DMS53 (cell line): ENCODE measurements at places on chromosomes 6 and 20.

DNA sequence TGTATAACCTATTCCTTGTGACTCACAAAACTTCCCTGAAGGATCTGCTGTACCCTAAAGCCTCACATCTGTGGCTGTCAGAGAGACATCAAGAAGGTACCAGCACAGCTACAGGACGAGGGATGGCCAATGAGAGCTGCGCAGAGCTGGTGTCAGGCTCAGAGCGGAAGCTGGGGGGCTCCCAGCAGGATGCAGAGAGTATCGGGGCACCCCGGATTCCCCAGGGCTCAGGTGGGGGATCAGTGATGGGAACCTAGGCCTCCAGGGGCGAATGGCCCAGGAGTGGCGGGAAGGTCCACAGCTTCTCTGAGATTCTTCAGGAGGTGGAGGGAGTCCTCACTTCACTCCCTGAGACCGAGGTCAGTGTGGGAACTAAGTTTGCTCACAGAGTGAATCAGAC is 30.9 kb upstream of the SMOC2 start:
- DNase-seq: no peak

DNA sequence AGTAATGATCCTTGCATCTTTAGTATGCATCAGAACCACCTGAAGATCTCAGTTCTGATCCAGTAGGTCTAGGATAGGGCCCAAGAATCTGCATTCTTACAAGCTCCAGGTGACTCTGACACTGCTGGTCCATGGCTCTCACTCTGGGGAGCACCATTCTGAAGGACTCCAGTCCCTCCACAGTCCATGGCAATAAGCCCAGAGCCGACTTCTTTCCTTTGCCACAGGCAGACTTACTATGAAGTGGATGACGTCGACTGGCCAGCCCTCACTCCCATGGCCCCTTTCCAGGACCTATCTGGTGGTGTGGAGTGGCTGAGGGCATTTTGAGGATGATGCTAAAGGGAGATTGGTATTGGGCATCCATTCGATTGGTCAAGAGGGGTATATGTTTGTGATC is 21.8 kb upstream of the LY86 start:
- no peak for DNase-seq

DNA sequence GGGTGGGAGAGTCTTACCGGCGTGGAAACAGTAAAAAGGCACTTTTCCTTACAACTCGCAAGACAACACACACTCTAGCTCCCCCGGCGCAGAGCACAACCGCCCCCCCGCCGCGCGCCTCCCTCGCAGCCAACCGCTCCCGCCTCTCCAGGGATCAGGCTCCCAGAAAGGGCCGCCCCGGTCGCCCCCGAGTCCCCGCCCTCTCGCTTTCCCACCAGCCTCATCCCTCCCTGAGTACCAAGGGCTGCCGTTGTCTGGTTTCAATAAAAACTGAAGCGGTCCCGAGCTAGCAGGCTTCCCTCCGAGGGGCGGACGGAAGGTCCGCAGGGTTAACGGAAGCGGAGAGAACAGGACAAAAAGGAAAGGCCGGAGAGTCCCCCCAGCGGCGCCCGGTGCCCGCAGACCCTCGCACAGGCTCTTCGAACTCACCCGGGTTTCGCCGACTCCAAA is 804 bp downstream of the ELOVL5 start:
- DNase-seq: peak; percentile 80

DNA sequence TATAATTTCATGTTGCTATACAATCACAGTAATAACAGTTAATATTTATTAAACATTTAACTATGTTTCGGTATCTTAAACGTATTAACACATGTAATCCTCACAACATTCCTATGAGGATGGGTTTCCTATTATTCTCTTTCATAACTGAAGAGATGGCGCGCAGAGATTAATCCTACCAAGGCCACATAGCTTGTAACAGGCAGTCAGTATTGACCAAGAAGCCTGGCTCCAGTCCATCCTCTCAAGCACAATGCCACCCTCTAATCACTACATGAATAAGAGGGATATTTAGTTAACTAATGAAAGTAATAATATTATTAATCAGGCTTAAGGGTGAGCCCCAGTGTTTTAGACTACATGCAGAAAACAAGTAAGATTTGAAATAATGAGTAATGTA is 149.7 kb upstream of the SIM1 start:
- DNase-seq: no peak

DNA sequence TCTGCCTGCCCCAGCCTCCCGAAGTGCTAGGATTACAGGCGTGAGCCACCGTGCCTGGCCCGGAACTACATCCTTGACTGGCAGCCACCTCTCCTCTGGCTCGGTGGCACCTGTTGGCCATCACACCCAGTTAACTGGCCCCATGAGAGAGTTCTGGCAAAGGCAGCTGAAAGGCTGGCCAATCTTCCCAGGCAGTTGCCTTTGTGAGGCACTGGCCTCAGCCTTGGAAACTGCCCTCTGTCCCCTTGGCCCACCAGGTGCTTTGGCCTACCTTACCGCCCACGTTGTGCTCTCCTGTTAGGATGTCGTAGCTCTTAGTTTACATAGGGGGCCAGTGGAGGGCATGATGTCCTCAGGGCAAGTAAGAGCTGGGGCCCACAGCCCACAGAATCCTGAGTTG is 9.6 kb upstream of the MANBAL start:
- no peak for DNase-seq

- DNase-seq: no peak
Measured at GRCh38 chr20:57627339-57627738, 7.1 kb upstream of the ZBP1 start.

DNA sequence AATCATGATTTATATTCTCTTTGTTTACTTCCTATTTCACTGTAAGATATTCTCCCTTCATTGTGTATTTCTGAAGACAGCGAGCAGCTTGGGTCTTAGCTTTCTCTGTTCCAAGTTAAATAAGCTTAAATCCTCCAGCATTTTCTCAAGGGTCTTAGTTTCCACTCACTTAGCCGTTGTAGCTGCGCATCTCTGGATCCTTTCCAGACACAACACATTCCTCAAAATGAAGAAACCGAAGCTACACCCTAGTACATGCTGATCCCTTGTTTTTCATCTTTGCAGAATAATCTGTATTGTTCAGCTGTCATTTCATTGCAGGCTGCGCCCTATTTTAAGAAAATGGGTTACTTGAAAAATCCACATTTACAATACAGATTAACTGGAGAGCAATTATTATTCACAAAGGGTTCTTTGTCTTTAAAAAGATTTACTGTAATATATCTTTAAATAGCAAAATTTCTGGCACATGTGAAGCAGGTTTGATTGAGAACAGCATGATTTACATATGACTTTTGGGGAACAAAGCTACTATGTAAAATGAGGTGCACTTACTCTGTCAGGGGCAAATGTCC is 375.8 kb downstream of the QKI start:
- no peak for DNase-seq

DNA sequence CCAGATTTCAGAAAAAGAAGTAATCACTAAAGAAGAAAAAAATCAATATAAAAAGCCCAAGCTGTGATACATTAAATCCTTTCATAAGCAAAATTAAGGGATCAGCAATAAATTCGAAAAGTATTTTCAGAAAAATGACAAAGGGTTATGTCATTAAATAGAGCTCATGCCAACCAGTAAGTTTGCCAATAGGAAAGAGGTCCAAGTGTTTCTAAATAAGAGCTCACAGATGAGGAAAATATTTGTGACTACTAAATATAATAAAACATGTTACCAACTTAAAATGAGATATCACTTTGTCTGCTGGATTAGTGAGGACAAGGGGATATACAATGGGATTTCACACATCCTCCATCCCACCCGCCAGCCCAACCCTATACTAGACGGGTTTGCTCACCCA is 140.3 kb upstream of the EYA4 start:
- DNase-seq: no peak

GRCh38 chr20:13855613-13856012 is 70.8 kb downstream of the NDUFAF5 start:
- no peak for DNase-seq

DNA sequence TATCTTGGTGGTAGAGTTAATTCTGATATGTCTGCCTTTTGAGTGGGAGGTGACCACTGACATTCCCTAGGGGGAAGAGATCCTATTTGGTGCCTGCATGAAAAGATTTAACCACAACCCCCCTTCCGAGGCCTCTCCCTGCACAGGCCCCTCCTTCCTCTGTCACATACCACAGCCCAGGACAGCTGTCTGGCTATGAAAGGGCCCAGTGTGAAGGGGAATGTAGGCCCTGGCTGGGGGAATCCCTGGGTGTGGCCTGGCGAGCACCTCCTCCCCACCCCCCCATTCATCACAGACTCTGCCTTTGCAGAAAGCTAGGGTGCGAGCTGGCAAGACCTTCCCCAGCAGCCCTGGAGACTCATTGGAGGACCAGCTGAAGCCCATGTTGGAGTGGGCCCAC is 27.4 kb upstream of the MAPRE1 start:
- no peak for DNase-seq

GRCh38 chr20:31430568-31431115 is 9.8 kb upstream of the DEFB123 start:
- no peak for DNase-seq

- DNase-seq: no peak
Measured at GRCh38 chr6:30206799-30207618, 6.2 kb downstream of the TRIM26 start.
